Activated CD4-positive, CD25-positive, alpha-beta regulatory T cell (primary cell): ENCODE measurements at places on chromosomes 1 and 21.

DNA sequence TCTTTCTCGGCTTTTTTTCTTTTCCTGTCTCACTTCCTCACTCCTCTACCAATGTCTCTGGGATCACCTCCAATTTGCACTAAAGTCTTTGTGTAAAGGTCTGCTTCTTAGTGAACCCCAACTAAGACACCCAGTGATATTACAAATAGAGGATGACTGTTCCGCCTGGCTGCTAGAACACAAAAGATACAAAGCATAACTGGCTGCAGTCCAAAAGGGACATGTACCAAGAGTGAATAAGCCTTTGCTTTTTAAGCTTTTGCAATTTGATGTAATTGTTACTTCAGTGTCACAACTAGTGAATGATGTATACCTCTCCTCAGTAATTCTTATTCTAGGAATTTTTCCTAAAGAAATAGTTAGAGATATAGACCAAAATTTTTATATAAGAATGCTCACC is 82.8 kb upstream of the BEND5 start:
- DNase-seq, result no peak

DNA sequence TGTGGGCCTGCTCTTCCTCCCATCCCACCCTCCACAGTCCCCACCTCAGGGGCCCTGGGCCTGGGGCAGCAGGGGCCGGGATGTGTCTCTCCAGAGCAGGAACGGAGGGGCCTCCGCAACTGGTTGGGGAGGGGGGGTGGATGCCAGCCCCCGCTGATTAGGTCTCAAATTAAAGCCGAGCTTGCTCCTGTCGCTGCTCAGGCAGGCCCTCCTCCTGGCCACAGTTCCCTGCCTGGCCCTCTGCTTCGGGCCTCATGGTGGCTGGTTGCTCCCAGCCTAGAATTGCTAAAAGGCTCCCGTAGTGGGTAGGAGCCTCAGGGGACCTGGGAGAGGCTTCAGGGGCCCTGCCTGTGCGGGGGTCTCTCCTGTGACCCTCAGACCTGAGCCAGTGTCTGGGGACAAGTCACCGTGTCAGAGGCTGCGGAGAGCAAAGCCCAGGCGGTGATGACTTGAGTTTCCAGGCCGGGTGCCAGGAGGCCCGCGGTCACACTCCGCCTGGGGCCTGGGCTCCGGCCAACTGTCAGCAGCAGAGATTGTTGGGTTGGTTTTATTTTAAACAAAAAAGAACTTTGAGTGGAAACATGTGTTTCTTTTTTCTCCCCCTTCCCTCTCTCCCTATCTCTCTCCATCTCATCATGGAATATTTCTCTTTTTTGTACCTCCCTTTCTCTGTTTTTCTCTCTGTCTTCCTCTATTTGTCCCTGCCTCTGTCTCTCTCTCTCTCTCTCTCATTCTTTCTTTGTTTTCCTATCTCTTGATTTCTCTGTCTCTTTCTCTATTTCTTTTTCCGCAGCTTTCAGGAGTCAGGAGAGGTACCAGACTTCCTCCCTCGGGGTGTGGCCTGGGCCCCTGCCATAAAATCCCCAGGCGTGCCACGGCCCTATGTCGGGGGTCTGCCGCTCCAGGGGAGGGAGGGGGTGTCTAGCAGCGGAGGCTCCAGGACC is 20.0 kb upstream of the EPHA2 start:
- DNase-seq, result no peak

DNA sequence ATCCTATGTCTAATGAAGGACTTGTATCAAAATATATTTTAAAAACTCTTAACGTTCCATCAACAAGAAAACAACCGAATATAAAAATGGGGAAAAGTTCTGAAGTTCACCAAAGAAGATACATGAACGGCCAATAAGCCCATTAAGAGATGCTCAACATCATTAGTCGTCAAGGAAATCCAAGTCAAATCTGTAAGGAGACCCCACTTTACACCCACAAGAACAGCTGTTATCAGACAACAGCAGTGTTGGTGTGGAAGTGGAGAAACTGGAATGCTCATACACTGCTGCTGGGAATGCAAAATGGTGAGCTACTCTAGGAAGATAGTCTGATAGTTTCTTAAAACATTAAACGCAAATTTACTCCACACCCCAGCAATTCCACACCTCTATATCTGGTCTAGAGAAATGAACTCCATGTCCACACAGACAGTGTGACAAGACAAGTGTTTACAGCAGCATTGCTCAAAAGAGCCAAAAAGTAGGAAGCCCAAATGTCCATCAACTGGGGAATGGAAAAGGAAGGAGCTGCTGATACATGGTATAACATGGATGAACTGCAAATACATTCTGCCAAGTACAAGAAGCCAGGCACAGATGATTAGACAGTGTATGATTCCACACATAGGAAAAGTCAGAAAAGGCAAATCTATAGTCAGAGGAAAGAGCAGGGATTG is 18.5 kb downstream of the UBE2G2 start:
- DNase-seq, result no peak

GRCh38 chr1:117576236-117576635 is 29.6 kb upstream of the TENT5C start:
- no peak for DNase-seq

DNA sequence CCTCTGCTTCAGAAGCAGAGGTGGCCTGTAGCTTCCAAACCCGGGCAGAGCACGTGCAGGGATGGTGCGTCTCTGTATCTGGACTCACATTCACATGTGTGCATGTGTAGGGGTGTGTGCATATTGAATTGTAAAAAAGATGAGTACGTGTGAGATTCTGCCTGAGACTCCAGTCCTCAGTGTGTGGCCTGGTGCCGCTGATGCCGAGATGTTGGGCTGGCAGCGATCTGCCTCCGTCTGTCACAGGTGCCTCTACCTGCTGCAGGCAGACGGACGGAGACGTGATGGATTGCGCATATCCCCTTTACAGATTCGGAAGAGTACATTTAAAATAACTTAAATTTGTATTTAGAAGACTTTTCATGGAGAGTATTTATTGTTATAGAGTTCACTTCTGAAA is 53.6 kb downstream of the ADARB1 start:
- no peak for DNase-seq

- no peak for DNase-seq
These were observed 57.5 kb downstream of the KCNT2 start for GRCh38 chr1:196550731-196551130.

DNA sequence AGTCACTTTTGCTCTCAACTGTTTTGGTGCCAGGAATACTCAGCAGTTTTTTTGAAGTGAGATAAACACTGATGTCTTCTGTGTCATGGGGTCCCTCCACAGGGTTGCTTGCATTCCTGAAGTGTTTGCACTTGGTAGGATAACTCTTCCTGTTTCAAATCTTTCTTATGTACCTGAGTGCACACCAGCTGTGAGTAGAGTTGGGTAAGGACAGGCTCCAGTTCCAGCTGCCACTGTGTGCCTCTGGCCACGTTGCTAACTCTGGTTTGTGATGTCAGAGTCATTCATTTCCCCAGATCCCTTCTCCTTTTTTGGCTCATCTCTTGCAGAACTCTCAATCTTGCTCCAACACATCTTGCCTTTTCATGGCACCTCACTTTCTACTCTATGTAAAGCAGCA is 356.3 kb upstream of the B3GALT2 start:
- DNase-seq, result no peak

GRCh38 chr1:29999595-29999994 is 723.8 kb downstream of the MATN1 start:
- DNase-seq, result no peak

DNA sequence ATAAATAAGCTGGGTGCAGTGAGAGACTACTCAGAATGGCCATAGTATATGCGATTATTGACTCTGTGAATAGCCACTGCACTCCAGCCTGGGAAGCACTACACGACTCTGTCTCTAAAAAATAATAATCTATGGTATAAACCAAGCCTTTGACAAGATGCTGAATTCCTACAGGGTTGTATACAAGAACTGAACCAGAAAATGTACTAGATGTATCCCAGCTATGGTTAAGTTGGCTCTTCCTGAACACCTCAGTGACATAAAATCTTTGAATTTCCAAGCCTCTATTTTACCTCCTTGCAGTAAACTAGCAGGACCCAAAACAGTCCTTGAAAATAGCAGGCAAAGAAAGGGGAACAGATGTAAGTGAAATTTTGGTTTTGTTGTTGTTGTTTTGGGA is 32.5 kb downstream of the PTP4A2 start:
- DNase-seq, result no peak

- DNase-seq, result no peak
These were observed 77.8 kb downstream of the MAN1C1 start for GRCh38 chr1:25694167-25695007.

DNA sequence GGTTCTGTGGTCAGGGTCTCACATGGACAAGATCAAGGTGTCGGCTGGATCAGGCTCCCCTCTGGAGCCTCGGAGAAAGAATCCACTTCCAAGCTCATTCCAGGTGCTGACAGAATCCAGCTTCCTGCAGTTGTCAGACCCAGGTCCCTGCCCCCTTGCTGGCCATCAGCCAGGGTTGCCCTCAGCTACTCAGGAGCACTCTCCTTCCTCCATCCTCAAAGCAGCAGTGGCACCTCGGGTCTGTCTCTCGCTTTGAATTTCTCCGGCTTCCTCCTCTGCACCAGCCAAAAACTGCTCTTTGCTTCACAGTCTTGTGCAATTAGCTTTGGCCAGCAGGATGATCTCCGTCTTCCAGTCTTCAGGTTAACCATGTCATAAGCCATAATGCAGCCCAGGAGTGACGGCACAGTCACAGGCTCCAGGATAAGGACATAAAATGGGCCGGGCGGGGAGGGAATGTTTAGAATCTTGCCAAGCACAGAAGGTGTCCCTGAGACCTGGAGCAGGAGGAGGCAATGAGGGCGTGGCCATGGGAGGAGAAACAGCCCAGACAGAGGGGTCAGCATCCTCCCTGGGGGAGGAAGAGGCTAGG is 79.4 kb upstream of the SLC25A33 start:
- DNase-seq, result no peak
